ENCODE measurements at places on chromosomes 3 and 15.
A peak's percentile ranks its signal among the peaks of the same experiment; 100 is the strongest.

DNA sequence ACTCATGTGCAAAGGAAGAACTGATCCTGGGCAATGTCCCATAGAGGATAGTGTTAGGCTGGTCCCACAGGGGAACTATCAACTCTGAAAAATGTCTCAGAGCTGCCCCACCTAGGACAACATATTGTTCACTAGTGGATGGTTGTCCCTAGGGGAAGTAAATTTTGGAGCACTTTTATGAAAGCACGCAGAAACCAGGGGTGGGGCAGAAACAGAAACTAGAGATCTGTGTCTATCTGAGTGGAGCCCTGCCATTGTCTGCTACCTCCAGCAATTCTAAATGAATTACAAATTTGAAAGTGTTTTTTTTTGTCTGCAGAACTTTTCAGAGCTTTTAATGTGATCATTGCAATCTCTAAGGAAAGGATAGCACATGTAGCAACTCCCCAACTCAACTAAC, 357.1 kb upstream of the PROK2 start:
- DNase-seq: no peak

DNA sequence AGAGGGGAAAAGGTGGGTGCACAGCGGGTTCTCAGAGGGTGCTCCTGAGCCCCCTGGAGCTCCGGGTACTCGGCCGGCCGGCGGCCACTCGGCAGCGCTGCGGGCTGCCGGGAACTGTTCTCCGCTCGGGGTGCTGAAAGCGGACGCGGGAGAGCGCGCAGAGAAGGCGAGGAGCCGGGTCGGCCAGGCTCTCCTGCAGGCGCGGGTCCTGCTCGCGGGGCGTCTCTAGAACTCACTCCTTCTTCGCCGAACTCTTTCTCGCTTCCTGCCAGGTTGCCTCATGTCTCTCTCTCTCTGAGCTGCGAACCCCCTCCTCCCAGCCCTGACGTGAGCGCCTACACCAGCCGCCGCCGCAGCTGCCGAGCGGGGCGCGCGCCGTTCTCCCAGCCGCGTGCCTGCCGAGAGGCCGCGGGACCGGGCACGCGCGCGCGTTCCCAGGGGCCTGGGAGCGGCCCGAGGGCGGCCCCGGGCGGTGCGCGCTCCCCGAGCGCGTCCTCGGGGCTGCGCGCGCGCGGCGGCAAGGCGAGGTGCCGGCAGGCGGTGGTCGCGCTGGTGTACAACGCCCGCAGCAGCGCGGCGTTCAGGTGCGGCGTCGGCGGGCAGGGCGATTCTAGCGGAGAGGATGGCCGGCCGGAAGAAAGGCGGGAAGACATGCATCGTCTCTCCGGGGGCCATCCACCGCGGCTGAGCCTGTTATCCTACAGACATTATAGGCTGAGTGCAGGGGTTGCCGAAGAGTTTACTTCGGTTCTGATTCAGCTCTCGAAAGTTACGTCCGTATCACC, at the start of gene PEX5L:
TSS of gene PEX5L (minus strand) at position 267 of the 785 bp plus-strand sequence. CDS start 338 bp downstream, outside the sequence.
- DNase-seq: no peak

GRCh38 chr15:78850941-78851755, 21.5 kb upstream of the MORF4L1 start:
- no peak for DNase-seq

DNA sequence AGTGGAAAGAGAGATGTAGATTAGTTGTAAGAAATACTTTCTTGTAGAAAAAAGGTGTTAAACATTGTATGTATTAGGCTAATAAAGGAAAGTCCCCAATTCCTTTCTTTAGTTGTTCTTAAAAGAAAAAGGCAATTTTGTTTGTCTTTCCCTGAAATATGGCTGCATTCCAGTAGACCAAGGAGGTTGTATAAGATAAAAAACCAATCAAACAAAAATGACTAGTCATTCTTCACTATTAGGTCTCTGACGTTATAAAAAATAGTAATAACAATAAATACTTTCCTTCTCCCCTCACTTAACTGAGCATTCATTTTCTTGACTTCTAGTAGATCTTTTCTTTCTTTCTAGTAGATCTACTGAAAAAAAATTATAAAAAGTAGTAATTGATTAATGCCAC, 8.6 kb upstream of the PPM1L start:
- DNase-seq: no peak

- DNase-seq: no peak
Measured at GRCh38 chr3:88003115-88003755, 55.6 kb downstream of the CGGBP1 start.

GRCh38 chr3:18744472-18744871, 319.3 kb upstream of the SATB1 start:
- no peak for DNase-seq

GRCh38 chr3:169591159-169591951, 72.2 kb downstream of the MECOM start:
- DNase-seq: peak; percentile 19

DNA sequence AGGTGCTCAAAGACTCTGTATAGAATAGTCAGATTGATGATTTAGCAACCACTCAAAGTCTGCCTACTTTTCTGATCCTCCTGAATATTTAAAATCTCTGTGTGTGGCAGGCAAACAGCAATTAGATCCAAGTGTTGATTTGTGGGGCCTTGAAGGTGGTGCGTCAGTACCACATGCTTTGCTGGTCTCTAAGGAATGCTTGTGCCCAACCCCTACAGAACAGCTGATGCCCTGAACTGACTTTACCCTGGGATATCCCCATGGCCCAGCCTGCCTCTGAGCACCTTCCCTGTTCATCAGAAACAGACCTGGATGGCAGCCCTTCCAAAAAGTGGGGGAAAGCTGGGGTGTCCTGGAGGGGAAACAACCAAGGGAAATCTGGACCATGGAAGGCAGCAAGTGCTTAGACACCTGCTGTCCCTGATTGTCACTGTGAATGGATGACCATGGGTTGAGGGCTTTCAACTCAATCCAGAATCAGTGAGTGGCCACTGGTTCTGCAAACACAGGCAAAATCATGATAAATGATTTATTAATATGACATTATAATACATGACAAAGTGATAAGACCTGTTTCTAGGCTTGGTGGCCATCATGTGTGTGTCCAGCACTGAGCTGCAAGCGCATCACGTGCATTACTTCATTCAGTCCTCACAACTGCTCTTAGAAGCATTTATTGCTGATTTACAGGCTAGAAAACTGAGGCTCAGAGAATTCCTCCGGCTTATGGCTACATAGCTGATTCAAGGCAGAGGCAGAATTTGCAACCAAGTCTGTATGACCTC, 76.1 kb upstream of the TPM1 start:
- no peak for DNase-seq

- DNase-seq: no peak
Measured at GRCh38 chr15:101610611-101611000, 41.6 kb downstream of the TM2D3 start.

GRCh38 chr3:50321336-50322114, 1.0 kb downstream of the HYAL2 start:
- peak; percentile 91 for DNase-seq

DNA sequence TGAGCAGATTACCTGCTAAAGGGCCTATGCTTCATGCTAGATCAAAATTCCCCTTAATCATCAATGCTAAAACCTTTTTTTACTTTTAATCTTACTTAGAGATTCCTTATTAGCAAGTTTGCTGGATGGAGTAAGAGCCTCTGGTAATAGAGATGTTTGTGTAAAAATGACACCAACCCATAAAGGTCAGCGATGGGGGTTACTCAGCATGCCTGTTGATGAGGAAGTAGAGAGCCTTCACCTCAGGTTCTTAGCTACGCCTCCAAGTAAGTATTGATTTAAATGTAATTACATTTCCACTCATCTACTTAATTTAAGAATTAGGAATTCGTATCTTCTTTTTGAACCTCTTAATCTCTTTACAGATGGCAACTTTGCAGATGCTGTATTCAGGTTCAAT, 38.8 kb downstream of the DNAJC13 start:
- DNase-seq: no peak

- no peak for DNase-seq
Measured at GRCh38 chr3:26202169-26202568, 412.3 kb downstream of the OXSM start.

DNA sequence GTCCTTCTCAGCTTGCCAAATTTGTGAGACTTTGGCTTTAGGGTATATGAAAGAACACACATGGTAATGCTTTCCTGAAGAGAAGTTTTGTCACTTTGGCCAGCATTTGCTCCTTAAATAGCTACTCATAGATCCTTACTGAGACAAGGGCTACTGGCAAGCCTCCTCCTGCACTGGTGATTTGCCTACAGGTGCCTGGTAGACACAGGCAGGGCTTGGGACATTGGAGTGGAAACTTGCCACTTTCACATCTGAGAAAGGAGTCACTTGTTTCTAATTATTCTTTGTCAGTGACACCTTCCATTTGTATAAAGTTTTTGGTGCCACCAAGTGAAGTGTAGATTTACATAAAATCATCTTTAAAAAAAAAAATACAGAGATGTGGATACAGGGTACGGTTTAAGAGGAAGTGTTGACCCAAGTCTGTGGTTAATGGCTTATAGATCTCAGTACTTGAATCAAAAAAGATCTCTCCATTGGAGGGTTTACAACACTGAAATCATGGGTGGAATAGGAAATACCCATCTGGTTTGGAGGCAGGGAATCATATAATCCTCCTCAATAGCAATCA, 132.8 kb upstream of the GADL1 start:
- no peak for DNase-seq

- no peak for DNase-seq
Measured at GRCh38 chr3:12356175-12356574, 67.3 kb downstream of the PPARG start.

DNA sequence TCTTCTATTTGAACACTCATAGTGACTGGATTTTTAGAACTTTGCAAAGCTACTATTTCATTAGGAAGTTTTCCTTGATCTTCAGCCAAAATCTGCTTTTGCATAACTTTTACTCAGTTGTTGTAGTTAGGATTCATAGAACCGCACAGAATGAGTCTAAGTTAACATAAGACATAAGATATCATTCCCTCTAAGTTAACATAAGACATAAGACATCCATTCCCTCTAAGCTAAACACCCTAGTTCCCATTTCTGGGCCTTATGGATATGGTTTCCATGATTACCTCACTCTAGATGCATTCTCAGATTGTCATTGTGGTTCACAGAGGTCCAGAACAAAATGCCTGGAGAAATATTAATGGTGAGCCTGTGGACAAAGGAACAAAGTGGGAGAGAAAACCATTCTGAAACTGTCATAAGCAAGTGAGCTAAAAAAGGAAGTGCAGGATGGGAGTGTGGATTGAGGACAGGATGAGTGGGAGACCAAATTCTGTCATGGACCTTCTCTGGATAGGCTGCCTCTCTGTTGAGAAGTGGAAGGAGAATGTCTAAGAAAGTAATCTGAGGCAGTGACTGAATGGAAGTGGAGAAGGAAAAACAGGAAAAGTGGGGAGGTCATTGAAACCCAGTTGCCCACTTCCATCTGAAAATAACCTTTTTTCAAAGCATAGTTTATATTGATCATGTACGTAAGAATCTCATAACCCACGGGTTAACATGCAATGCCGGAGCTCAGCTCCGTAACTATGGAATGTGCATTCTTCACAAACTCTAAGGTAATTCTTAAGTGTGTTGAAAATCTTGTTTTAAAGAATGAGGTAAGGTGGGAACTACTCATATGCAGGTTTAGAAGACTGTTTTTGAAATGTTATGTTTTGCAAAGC, 37.4 kb upstream of the SECISBP2L start:
- DNase-seq: no peak

- no peak for DNase-seq
Measured at GRCh38 chr3:7484636-7485035, 623.7 kb downstream of the GRM7 start.

GRCh38 chr3:102536456-102536855, 101.6 kb downstream of the ZPLD1 start:
- no peak for DNase-seq

DNA sequence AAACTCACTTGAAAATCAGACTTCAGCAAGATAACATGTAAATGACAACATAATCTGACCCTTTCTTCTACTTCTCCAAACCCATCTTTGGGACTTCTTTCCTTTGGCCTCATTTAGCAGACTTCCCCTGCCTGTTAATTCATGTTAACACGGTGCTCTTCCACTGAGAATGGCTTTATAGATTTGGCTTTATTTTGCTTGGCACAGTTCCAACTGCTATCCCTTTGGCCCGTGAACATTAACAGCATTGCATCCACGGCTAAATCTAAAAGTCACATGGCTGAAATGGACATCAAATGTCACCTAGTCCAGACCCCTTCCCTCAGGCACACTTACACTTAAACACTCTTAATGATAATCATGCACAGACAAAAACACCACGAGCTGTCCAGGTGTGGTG, 3.8 kb downstream of the ZMAT3 start:
- DNase-seq: no peak

- no peak for DNase-seq
Measured at GRCh38 chr3:81620849-81621248, 140.6 kb downstream of the GBE1 start.

DNA sequence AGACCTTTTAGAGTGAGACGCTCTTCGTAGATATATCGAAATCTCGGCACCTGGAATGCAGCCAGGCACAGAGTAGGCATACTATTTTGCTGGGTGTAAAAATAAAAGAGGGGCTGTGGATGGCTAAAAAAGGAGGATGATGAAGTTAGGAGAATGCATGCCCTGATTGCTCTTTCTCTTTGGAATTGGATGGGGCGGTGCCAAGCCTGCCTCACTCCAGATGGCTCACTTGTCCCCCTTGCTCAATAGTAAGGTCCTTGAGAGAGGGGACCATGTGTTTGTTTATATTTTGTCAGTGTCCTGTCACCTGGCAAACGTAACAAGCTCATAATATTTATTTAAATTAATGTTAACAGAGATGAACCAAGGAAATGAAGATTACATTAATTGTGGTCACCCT, 33.0 kb downstream of the SNRK start:
- DNase-seq: peak; percentile 14

DNA sequence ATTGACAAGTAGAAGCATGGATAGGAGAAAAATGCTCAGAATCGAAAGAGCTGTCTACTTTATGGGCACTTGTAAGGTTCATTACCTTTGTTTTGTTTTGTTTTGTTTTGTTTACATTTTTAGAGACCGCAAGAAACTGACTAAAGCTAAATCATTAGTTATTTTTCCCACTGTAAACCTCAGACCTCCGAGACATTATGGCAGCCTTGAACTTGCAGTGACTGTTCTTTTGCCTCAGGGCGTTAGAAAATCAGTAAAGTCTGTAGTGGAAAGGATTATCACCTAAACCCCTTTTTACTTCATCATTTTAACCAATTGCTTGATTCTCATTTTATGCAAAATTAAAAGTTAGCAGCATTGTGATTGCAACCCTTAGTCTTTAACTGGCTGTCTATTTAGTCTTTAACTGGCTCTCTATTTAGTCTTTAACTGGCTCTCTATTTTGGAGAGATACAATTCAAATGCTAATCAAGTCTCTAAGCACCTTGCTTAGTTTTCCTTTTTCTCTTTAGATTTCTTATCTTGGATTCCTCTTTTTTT, 383.3 kb upstream of the ROBO2 start:
- no peak for DNase-seq

DNA sequence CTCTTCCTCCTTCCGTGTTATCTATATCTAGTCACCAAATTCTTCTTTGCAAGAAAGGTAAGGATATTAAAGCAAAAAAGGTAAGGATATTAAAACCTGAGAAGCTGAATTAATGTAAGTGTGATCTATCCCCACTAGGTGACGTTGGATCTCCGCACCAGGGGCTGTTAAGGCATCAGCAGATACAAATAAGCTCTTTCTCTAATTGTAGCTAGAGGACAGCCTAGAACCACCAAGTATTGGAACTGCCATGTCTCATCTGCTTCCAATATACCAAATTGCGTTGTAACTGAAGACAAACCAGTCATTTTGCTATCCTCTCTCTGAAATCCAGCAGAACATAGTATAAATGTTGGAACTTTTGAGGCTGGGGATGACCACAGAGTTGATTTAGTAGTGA, 471.2 kb upstream of the TGFBR2 start:
- no peak for DNase-seq

- no peak for DNase-seq
Measured at GRCh38 chr15:71232411-71232810, 117.1 kb downstream of the THSD4 start.
